Right forelimb (tissue), 1 donor: ENCODE measurements at places on chromosomes 4 and X.

DNA sequence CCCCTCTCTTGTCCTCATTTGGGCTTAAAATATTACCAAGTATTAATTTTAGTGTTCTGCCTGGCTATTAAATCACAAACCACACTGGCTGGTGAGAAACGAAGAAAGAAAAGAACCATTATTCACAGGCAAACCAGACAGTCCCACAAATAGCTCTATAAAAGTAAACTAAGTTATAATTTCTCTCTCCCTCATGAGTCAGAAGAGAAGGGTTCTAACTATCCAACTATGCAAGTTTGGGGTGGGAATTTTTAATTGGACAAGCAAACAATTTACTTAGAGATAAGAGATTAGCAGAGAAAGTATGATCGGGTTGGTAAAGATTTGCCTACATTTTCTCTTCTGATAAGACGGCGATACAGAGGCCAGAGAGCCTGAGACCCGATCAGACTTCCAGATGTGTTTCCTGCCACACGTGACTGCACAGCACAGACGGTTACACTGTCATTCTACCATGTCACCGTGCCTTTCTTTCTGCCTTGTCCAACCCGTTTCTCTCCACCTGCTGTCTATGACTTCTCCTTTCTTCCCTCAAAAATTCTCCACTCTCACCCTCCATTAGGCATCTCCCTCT, 52.3 kb downstream of the MEPE start:
- no peak for DNase-seq

- DNase-seq = no peak
Observed at GRCh38 chrX:104135677-104136076, 21.1 kb downstream of the SLC25A53 start.

DNA sequence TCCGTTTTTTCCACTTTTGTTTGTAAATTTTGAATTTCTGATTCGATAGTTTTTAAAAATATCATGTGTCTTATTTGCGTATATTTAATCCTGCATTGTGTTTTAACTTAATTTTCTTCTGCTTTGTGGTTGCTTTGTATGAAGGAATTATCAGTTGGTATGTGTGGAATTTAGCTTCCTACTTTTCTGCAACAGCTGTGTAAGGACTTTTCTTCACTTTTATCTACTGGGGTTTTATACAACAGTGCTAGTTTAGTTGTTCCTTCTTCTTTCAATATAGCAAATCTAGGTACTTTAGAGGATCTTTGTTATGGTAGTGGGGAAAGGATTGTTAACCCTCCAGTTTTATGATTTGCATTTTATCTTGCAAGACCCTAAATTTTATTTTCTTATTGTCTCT, 410.3 kb downstream of the CCSER1 start:
- no peak for DNase-seq

DNA sequence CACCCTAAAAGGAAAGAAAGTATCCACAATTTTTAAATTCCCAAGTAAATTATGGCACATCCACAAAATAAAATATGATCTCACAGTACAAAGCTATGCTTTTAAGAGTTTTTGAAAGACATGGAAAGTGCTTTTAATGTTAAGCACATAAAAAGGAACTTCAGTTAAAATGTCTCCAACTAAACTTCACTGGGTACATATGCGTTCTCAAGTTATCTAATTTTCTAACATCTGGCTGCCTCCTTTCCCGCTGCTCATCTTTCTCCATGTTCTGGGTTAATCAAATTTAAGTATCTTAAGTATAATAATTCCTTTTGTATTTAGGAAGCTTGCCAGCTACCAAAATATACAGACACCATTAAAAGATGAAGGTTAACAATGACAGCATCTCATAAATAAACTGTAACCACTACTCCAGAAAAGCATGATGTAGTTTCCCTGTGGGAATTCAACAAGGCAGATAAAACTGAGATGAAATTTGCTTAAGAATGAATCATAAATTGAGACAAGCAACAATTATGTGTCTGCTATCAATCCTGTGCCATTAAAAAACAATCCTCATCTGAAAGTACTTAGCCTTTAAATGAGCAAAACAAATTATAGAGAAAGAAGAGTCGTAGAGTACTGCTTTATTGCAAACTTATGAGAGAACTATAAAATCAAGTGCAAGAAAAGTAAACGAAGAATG, 25.1 kb downstream of the PRSS12 start:
- DNase-seq = no peak

DNA sequence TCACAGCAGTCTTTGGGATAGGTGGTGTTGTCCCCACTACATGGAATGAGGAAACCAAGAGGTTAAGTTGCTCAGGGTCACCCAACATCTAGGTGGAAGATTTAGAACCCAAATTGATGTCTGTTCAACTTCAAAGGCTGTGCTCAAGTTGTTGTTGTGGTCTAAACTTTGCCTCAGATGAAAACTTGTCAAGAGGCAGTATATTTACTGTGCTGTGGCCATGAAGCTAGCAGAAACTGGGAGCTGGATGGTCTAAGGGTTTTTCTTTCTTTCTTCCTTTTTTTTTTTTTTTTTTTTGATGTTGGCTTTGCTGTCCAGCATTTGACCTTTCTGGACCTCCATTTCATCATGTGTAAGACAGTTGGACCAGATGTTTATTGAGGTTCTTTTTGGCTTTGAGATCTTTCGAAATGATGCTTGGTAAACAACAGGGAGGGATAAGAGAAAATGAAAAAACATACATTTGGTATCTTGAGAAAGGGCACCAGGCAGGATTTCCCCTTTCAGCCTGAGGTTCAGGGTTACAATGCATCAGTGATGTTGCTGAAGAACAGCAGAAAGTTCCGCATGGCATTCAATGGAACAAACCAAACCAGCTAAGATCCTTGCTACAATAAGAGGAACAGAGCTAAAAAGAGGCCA, 166.2 kb upstream of the RPS6KA3 start:
- no peak for DNase-seq

GRCh38 chr4:10416441-10416840, 40.8 kb downstream of the ZNF518B start:
- DNase-seq = no peak

DNA sequence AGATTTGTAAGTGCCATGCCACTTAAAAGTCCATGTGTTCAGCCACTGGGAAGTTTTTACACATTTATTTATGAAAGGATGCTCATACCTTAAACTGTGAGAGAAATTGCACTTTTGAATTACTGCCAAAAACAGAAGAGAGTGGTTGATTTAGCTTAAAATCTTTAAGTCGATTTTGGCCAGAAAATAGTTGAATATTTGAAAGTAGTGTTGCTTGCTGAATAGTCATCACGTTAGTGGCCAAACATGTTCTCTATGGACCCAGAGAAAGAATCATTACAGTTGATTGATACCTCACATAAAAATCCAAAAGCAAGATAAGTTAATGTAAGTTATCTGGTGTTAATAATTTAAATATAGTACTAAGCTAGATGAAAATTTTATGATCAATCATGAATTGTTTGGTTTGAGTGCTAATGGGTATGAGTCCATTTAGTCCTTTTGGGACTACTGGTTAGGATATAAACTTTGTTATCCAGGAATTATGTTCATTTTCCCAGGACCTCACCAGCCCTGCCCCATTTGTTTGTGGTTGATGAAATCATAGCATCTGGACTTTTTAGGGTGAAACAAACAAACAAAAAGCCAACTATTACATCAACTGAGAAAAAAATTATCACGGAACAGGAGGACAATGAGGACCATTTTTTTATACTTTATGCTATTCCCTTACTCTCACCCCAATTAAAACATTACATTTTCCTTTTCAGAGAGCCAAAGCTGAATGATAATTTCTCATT, 6.3 kb downstream of the GIMD1 start:
- no peak for DNase-seq

- no peak for DNase-seq
Observed at GRCh38 chrX:109036624-109037023, 300.3 kb upstream of the IRS4 start.

DNA sequence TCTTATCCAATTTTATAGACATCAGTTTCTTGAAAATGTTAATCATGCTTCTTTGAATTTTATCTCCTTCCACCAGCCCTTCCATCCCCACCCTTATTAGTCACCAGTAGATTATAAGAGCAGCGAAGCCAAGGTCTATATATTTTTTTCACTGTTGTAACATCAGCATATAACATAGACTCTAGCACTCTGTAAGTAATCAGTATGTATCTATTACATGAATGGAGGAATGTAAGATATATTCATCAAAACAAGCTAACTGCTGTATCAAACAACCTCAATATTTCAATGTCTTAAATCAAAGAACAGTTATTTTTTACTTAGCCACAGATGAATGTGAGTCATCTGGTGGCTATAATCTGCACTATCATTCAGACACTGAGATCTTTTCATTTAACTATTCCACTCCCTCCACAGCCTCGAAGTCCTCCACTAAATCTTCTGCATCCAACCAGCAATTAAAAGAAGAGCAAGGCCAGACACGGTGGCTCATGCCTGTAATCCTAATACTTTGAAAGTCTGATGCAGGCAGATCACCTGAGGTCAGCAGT, 178.9 kb downstream of the CENPC start:
- no peak for DNase-seq

DNA sequence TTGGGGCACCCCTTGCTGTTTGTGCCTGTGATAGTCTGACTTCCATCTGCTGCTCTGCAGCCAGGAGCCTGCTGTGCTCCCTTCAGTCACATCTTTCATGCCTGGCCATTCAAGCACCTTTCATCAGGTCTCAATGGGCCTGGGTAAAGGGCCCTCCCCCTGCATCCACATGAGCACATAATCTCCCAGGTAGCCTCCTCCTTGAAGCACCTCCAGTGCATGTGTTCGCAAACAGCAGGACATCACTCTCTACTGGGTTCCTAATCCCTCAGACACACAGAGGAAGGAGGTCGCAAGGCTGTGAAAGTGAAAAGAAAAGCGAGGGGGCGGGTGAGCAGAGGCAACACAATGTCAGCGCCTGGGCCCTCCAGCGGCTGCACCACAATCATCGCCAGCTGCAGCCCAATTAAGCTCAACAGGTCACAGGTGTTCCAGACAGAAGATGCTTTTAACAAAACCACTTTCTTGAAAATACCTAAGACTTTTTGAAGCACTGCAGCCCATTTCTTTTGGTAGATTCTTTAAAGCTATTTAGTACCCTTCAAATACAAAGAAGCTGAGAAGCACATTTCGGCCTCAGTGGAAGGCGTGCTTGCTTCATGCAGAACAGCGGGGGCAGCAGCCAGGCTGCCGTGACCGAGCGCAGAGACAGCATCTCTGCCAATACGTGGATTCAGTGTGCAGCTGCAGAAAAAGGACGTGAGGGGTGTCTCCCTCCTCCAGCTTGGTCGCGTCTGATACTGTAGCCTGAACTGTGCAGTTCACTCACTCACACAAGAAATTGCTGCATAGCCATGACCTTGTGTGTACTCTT, 92.2 kb upstream of the SPRY1 start:
- peak; percentile 65 for DNase-seq
